Chondrocyte (in vitro differentiated cells): ENCODE measurements at places on chromosomes 13 and 19. TPM values are rescaled to one million over a fixed set of nuclear protein-coding genes. Genes with fewer than 3 reads are reported as not detected.

- DNase-seq, result no peak
Measured at GRCh38 chr13:60139272-60139671, 24.5 kb downstream of the DIAPH3 start.

DNA sequence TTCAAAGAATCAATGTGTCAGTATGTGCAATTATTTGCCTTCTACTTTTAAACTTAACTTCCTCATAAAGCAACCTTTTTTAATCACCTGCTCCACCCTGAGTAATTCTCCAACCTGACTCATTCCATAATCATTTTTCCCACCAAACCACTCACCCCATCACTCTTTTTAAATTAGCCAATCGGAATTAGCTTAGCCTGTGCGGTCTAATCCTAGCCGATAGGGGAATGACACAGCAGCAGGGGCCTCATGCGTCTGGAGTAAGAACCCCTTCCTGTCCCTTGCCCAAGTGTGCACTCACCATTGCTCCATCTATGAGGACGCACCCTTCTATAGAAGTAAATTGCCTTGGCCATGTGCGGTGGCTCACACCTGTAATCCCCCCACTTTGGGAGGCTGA lies 27.4 kb upstream of the ZNF83 start:
- DNase-seq, result no peak

DNA sequence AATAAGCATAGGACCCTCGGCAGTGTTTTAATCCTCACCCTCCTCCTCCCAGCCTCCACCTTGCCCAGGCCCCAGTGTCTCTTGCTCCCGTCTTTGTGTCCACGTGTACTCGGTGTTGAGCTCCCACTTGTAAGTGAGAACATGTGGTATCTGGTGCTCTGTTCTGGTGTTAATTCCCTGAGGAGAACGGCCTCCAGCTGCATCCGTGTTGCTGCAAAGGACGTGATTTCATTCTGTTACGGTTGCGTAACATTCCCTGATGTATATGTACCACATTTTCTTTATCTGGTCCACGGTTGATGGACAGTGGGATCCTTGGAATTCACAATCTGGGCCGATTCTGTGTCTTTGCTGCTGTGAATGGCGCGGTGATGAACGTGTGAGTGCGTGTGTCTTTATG lies 44.7 kb upstream of the TFDP1 start:
- peak; percentile 18 for DNase-seq

DNA sequence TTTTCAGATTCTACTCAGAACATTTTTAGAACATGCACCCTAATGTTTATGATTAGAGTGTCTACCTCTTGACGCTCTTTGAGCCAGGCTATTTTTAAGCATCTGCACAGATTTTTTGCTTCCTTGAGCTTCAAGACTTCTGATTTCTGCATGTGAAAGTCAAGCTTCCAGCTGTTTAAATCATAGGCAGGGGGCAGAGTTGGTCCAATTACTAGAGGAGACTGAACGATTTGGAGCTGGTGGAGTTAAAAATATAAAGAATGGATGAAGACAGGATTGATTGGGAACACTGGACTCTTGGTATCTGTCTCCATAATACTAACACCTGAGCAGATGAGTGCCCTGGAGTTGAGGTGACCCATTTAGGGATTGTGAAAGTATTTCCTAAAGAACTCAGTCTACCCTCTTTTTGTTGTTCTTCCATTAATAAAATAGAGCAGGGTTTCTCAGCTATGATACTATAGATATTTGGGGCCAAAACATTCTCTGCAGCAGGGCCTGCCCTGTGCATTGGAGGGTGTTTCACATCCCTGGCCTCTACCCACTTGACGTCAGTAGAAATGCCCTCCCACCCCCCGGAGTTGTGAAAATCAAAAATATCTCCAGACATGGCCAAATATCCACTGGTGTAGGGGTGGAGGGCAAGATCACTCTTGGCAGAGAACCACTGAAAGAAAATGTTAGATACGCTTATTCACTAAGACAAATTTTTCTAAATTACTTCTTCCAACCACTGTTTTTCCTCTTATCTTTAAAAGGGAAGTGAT lies 160.1 kb downstream of the COG6 start:
- DNase-seq, result no peak

DNA sequence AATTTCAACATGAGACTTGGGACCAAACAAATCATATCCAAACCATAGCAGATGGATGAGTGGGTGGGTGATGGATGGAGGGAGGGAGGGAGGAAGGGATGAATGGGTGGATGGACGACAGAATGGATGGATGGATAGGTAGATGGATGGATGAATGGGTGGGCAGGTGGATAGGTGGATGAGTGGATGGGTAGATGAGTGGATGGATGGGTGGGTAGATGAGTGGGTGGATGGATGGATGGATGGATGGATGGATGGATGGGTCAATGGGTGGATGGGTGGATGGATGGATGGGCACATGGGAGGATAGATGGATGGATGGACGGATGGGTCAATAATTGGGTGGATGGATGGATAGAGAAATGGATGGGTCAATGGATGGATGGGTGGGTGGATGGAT lies 47.9 kb upstream of the ONECUT3 start:
- no peak for DNase-seq

- no peak for DNase-seq
Measured at GRCh38 chr13:110376120-110376519, 69.0 kb downstream of the COL4A2 start.

DNA sequence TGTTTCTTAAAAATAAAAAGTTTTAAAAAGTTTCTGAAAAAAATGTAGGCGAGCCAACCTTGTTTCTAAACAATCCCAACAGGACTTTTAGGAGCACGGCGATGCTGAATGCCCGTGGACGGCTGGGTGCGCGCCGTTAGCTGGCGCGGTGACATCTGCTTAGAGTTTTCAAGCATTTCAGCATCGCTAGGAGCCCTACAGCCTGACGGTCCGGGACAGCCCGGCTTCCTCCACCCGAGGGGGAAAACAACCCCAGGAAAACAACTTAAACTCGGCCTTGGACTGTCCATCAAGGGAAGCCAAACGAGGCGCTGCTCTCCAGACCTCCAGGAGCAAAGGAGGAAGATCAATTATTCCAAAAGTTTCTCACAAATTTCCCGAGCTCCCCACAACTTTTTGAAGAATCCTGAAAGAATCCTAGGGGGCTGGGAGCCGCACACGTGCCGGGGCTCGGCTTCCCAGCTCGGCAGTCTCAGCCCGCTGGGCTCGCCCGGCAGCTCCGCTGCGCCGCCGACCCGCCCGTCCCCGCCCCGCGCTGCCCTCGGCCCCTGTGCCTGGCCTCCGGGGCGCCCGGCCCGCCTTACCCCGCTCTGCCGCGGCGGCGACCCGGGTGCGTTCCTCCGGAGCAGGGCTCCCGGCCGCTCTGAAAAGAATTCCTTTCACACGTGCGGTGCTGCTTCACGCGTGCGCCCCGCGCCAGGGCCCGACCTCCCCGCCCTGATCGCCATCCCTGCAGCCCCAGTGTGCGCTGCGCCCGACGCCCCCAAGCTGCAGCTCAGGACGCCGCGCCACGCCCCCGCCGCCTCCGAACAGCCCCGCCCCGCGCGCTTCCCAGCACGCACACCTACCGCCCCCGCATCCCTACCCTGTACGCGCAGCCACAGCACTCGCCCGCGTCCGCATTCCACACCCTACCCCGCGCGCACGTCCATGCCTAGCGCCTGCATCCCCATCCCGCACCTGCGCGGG lies at the start of gene GJA3:
Gene GJA3 (minus strand): TSS at position 747 of the 969 bp plus-strand sequence. CDS start 17,764 bp downstream, outside the sequence.
- DNase-seq, result no peak

DNA sequence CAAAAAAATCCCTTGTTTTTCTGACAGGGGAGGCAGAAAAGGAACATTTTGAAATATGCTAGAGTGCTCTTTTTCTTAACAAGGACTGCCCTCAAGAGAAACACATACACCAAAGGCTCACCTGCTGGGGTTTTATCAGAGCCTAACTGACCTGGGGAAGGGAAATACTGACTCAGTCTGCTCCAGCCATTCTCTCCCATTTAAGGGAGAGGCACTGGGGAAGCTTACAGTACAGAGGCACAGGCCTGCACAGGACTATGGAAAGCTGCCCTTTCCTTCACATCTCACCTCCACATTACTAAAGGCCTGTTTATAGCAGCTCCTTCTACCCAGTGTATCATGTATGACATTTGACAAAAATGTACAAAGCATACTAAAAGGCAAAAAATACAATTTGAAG lies 30.3 kb downstream of the TNFRSF19 start:
- DNase-seq, result no peak

- DNase-seq, result no peak
Measured at GRCh38 chr19:7870571-7871436, 3.4 kb downstream of the PRR36 start.

RRAS gene
- total RNA-seq, result 61.7 to 113 TPM (median 104 TPM) in 3 replicates

ZNF653 gene
- total RNA-seq, result 6.8 to 8.6 TPM (median 8.2 TPM) in 3 replicates

ZNF429 gene
- total RNA-seq, result 6.0 to 13.8 TPM (median 6.7 TPM) in 3 replicates

ALKBH6 gene
- total RNA-seq, result 17.9 to 23.7 TPM (median 19.9 TPM) in 3 replicates
